NAMALWA (cell line): ENCODE measurements at places on chromosomes 5 and 9.
A peak's percentile ranks its signal among the peaks of the same experiment; 100 is the strongest.

DNA sequence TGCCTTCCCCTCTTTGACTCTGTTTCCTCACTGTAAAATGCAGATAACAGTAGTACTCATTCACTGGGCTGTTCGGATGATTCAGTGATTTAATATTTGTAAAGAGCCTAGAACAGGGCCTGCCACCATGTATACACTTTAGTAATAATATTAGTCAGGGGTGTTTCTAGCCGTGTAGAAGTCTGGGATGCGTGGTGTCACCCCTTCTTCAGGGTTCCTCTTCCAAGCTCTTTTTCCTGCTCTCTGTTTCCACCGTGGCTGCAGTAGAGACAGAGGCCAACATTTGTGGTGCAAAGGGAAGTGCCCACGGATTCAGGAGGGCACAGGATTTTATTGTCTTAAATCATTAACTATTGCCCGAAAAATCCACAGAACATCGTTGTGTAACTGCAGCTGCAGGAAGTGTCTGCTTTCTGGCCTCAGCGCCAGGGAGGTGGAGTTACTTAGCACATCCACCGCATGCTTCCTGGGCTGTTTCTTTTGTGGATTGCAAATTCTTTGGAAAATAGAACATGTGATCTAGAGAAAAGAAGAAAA lies 61.7 kb downstream of the TRIO start:
- DNase-seq, result peak; percentile 65

DNA sequence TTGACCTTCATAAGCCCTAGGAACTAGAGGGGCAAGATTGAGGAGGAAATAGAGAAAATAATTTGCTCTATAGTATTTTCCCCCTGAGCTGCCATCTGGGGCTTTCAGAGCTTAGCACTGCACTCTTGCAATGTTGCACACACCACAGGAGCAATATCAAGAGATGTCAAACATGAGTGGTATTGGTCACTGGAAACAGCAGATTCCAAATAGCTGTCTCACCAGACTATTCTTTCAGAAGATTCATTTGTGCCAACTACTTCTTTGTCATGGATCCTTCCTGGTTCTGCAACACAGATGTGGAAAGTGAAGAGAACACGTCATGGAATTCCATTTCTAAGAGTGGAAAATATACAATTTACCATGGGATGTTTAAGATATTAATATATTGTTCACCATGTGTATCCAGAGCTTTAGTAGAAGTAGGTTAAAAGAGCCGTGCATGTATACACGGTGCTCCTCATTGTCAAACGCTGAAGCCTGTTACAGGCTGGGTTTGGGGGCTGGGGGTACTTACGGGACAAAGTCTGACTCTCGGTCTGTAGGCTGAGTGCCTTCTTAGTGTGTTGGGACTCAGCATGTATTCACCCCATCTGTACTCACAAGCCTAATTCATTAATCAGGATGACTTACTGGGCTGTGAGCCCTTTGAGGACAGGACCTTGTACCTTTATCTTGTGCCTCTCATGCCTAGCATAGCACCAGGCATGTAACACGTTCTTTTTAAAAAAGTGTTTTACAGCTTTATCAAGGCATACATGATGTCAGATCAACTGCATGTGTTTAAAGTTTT lies 31.4 kb upstream of the GDNF start:
- no peak for DNase-seq

DNA sequence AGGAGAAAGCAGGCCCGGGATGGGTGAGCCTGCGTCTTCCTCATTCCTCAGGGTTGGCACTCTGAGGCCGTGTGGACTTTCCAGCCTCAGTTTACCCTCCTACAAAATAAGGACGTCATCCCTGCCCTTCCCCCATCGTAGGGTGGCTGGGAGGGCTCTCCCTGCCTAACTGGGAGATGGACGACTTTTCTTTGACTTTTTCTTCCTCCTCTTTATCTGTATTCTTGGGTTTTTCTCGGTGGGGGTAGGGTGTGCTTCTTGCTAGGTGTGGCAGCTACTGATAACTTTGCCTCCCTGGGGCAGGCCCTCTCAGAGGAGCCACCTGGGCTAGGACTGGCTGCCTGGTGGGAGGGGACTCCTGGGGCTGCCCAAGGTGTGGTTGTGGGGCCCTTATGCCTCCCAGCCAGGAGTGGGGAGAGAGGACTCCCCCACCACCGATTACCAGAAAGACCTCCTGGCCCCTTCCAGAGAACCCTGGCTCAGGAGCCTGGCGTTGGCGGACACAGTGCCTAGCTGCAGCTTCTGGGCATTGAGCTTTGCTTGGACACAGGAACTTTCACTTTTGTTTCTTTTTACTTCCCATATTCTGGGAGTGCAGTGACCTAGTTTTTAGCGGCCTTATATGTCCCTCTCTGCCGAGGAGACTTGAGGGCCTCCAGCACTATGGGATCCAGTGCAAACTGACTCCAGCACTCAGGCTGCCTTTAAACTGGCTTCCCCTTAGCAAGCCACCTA lies 6.1 kb downstream of the GLIPR2 start:
- no peak for DNase-seq

DNA sequence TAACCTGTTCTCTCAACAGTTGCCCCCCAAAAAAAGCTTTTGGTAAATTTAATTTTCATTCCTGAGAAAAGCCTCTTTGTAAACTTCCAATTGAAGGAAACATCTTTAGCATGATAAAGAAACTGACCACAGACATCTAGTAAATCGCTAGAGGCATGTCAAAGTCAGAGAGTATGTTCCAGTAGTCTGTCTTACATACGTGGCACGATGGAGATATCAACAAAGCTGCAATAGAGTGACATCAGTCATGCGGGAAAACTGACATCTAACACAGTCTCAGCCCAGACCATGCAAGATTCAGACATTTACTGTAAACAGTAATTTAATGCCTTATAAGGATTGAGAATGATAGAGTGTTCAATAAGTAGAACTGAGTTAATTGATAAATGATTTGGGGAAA lies 45.1 kb downstream of the GARNL3 start:
- DNase-seq, result no peak

GRCh38 chr9:97517331-97518089 lies 16.0 kb downstream of the TMOD1 start:
- no peak for DNase-seq
